ENCODE measurements at places on chromosomes 2 and 18.

DNA sequence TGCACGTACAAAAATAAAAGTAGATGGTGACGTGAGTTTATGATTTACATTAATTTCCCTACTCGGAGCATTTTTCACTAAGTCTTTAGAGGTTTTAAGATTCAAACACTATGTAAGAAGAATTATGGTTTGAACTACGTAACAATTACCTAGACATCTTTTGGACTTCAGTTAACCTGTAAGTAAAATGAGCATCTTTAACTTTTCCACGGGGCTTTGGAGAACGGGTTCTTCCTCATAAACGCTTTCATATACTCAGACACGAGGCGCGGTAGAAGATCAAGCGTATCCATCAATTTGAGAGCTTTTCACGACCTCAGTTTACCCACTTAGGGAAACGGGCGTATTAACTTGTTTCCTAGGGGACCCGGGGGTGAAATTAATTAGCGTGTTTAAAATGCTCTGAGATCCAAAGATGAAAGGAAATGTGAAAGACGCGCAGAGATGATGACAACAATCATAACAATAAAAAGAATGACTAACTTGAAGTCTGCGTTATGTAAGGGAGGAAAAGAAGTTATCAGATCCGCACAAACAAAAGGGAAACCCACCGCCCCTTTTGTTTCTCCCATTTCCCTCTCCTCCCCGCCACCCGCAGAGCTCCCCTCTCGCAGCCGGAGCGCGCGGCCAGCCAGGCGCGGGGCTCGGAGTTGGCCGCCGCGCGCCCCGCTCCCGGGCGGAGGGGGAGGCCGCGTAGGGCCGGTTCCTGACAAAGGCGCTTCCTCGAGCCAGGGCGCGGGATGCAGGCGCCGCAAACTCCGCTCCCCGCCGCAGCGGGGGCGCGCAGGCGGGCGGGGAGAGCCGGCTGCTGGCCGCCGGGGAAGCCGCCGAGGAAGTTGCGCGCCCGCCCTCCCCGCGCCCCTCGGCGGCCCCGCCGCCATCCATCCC, 807 bp downstream of the PELI1 start:
- H3K4me3 ChIP-seq, result peak overlapping the region; percentile 90
- DNase-seq, result peak; percentile 41
- peaks cover 18% of the 10 kb centered on the region for H3K4me1 ChIP-seq
- no peaks in the 10 kb centered on the region for H3K36me3 ChIP-seq

DNA sequence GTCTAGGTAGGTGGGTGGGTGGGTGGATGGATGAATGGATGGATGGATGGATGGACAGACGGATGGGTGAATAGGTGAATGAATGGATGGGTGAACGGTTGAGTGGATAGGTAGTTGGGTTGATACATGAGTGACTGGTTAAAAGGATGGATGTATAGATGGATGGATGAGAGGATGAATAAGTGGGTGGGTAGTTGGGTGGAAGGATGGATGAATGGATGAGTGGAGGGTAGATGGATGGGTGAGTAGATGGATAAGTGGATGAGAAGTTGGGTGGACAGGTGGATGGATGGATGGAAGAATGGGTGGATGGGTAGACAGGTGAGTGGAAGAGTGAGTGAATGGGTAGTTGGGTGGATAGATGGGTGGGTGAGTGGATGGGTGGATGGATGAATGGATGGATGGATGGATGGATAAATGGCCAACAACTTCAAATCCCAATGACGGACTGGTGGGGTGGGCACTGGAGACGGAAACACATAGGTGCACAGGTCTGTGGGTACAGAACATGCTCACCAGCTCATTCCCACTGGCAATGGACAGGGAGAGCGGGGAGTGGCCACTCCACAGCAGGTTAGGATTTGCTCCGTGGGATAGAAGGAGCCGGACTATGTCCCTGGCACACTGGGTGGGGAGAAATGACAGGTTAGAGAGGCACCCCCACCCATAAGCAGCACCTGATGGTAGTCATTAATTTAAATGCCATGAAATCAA, 48.8 kb downstream of the ANKMY1 start:
- no peaks in the 10 kb centered on the region for H3K4me1 ChIP-seq
- no peaks in the 10 kb centered on the region for H3K36me3 ChIP-seq
- H3K27me3 ChIP-seq, result no peaks in the 10 kb centered on the region
- no peak for DNase-seq
- H3K4me3 ChIP-seq, result no peak overlapping the region

- no peak overlapping the region for H3K27ac ChIP-seq
- H3K27me3 ChIP-seq, result no peaks in the 10 kb centered on the region
- DNase-seq, result no peak
- peaks cover 18% of the 10 kb centered on the region for H3K4me1 ChIP-seq
Measured at GRCh38 chr18:2138552-2138951, 432.8 kb downstream of the METTL4 start.

GRCh38 chr18:8319798-8320489, 289.3 kb upstream of the RAB12 start:
- no peaks in the 10 kb centered on the region for H3K27me3 ChIP-seq
- H3K36me3 ChIP-seq, result no peaks in the 10 kb centered on the region
- DNase-seq, result peak; percentile 40
- H3K4me3 ChIP-seq, result no peak overlapping the region

DNA sequence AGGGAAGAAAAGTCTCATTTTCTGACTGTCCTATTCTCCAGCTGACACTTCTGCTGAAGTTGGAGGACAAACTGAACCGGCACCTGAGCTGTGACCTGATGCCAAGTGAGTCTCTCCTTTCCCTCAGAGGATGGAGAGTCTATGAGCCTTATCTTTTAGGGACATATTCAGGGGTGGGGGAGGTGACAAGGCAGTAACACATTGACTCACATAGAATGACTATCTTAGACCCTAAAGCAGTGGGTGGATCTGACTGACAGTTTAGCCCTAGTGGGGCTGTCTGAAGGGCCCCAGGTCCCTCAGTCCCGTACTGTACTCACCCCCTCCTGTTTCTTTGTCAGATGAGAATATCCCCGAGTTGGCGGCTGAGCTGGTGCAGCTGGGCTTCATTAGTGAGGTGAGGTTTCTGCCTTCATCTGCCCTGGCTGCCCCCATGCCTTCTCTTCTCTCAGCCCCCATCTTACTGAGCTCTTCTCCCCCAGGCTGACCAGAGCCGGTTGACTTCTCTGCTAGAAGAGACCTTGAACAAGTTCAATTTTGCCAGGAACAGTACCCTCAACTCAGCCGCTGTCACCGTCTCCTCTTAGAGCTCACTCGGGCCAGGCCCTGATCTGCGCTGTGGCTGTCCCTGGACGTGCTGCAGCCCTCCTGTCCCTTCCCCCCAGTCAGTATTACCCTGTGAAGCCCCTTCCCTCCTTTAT, 805 bp upstream of the KRTCAP3 start:
- no peak overlapping the region for H3K27ac ChIP-seq
- no peak overlapping the region for H3K4me3 ChIP-seq
- no peak for DNase-seq
- peaks cover 11% of the 10 kb centered on the region for H3K4me1 ChIP-seq
- peaks cover 32% of the 10 kb centered on the region for H3K36me3 ChIP-seq

DNA sequence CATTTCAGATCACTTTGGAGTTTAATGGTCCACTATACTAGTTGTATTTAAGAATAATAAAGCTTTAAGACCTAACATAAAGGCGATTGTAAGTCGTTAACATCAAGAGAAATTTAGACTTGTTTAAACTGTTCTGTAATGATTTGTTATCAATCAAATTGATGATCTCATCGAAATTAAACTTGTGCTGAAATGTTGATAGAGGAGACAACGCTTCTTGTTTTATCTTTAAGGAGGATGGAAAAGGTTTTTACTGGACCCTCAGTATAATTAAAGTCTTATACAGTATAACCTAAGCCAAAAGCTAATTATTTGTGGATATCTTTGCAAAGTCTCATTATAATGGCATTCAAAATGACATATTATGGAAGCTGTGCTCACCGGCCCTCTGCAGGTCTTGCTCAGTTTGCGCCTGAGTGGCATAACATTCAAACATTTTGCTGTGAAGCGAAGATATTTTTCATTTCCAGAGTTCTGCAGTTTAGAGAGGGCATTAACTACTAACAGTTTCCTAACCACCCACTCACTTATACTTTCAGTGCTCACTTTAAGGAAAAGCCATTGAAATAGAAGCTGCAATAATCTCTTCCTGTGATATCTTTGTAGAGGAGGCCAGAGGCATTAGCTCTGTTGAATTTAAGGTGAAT, 1.4 kb upstream of the SERTAD2 start:
- no peak overlapping the region for H3K27ac ChIP-seq
- peak overlapping the region; percentile 91 for H3K4me3 ChIP-seq
- H3K36me3 ChIP-seq, result no peaks in the 10 kb centered on the region

GRCh38 chr2:9247786-9248185, 41.2 kb downstream of the ASAP2 start:
- no peak overlapping the region for H3K4me3 ChIP-seq
- DNase-seq, result no peak
- H3K27ac ChIP-seq, result no peak overlapping the region
- H3K4me1 ChIP-seq, result peaks cover 60% of the 10 kb centered on the region
- H3K36me3 ChIP-seq, result no peaks in the 10 kb centered on the region
